ENCODE measurements at places on chromosomes 5 and 9. TPM values are rescaled to one million over a fixed set of nuclear protein-coding genes. Genes with fewer than 3 reads are reported as not detected.

DNA sequence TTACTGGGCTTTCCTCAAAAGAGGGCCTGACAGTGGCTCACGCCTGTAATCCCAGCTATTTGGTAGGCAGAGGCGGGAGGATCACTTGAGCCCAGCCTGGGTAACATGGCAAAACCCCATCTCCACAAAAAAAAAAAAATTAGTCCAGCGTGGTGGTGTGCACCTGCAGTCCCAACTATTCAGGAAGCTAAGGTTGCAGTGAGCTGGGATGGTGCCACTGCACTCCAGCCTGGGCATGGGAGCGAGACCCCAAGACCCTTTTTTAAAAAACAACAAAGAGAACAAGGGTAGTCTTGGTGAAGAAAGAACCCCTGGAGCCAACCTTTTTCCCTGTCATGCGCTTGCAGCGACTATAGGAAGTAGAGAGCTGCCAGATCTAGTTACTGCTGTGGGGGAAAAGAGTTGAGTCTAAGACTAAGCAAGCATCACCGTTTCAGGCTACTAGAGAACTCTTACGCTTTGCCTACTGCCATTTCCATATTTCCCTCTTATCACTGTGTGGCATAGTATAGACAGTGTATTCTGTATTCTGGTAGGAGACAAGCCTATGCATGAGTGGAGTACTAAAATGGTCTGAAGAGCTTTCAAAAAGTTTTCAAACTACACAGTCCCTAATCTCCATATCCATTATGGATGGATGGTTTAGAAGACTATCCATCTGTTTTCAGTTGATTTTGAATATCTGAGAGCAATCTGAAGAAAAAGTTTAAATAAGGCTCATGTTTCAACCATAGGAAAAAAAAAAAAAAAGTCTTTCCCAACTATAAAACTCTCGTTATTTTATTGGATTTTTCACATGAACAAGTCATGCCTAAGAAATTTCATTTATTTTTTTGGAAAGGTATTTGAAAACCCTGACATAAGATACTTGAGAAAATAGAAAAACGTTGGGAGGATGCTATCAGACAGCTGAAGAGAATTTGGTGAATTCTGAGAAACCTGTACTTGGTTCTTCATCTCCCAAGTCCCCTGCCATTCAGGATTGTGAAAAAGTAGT lies 2.6 kb downstream of the C9orf40 start:
- no peak for DNase-seq

OR1J2 gene
- not detected for polyA plus RNA-seq

GRCh38 chr5:120841830-120842229 lies 377.7 kb downstream of the PRR16 start:
- DNase-seq = no peak

DNA sequence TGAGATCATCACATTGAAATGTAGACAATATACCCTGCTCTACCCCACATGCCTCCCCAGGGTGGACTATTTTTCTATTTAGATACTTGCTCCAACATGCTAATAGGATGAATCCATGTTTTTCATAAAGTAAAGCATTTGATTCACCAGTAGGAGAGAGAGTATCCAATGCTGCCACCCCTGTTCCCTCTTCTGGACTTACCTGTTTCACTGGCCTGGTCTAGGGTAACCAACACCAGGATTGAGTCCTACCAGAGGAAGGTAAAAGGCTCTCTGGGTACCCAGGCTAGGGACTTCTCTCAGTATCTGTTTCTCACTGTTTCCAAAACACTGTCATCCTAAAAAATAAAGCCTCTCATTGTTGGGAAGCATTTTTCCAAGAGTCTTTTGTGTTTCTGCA lies 30.2 kb upstream of the GABRP start:
- no peak for DNase-seq

DNA sequence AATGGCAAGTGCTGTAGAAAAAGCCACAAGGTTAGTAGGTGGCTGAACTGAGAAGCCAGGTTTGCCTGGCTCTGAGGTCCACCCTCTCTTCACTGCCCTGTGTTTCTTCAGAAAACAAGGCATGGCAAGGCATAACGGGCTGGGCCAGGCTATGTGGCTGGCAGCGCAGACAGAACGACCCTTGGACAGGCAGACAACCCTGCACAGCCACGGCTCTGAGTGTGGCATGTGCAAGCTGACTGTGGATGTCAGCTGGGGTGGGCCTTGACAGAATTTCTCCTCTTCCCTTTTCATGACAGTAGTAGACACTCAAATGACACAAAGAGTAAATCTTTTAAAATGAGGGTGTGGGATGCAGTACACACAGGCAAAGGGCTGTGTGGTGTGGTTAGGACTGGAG lies 81.7 kb downstream of the MACROH2A1 start:
- DNase-seq = no peak

GABRA1 gene
- 0.08 TPM for polyA plus RNA-seq

- DNase-seq = no peak
Measured at GRCh38 chr9:129171993-129172751, 5.9 kb downstream of the IER5L start.

DNM1 gene
- polyA plus RNA-seq = 15.2 TPM

DNA sequence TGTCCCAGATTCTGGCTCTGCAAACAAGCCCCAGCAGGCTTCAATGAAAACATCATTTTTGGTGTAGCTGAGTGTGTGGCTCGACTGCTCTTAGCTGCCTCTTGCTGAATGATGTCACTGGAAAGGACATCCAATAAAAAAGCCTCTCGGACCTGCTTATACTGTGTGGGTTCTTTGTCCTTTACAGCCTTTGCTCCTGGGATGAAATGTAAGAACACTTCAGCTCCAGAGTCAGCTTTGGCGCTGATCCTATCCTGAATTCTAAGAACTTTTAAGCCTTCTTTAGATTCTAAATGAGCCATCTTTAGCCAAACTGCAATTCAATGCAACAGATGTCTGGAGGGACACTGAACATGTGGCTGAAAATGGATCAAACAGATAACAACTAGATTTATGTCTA lies 404.6 kb upstream of the C9orf72 start:
- peak; percentile 17 for DNase-seq

GRCh38 chr5:51373880-51374523 lies 9.2 kb upstream of the ISL1 start:
- peak; percentile 57 for DNase-seq

FYB1 gene
- polyA plus RNA-seq = 2.9 TPM

TRIM7 gene
- 3.7 TPM for polyA plus RNA-seq

GRCh38 chr5:127297348-127298035 lies 6.9 kb downstream of the MEGF10 start:
- DNase-seq = no peak

DNA sequence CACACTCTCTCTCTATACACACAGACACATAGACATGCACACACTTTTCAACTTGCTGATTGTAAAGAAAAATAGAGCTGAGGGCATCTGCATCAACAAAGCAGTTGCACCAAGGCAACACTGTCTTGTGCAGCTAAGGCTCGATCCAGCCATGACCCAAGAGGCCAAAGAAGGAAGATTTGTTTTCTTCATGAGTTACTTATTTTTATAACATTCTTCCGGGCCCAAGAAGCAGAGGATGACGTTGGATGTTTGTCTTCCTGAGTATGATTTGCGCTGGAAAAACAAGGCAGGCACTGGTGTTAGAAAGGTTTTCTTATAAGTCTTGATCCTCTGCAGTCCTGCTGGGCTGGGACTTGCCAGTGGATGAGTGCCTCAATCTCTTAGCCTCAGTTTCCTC lies 344.1 kb downstream of the ADAMTS6 start:
- DNase-seq = no peak

DNA sequence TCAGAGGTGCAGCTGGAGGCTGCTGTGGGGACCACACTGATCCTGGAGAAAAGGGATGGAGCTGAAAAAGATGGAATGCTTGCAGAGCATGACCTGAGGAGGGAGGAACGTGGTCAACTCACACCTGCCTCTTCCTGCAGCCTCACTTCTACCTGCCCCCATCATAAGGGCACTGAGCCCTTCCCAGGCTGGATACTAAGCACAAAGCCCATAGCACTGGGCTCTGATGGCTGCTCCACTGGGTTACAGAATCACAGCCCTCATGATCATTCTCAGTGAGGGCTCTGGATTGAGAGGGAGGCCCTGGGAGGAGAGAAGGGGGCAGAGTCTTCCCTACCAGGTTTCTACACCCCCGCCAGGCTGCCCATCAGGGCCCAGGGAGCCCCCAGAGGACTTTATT lies 5.9 kb upstream of the SLC6A7 start:
- no peak for DNase-seq
